ENCODE measurements at places on chromosomes 7 and 10.

GRCh38 chr7:14233076-14233867, 243.8 kb upstream of the ETV1 start:
- DNase-seq, result peak; percentile 42

GRCh38 chr7:117082647-117083046, 129.3 kb downstream of the ST7 start:
- no peak for DNase-seq

DNA sequence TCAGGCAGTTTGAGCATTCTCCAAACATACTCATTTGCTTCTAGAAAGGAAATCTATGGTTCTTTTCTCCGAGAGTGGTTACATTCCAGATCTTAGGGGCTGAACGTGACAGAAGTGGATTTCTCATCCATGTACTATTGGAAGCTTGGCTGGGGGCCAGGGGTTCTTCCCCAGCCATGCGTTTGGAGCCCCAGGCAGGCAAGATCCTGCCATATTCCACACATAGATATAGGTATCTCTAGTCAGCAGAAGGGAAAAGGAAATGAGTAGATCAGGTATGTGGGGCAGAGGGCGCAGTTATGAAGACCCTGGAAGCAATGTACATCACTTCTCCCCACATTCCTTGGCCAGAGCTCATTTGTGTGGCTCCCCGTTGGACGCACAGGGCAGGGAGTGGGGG, 299.8 kb downstream of the CCDC3 start:
- DNase-seq, result peak; percentile 77

DNA sequence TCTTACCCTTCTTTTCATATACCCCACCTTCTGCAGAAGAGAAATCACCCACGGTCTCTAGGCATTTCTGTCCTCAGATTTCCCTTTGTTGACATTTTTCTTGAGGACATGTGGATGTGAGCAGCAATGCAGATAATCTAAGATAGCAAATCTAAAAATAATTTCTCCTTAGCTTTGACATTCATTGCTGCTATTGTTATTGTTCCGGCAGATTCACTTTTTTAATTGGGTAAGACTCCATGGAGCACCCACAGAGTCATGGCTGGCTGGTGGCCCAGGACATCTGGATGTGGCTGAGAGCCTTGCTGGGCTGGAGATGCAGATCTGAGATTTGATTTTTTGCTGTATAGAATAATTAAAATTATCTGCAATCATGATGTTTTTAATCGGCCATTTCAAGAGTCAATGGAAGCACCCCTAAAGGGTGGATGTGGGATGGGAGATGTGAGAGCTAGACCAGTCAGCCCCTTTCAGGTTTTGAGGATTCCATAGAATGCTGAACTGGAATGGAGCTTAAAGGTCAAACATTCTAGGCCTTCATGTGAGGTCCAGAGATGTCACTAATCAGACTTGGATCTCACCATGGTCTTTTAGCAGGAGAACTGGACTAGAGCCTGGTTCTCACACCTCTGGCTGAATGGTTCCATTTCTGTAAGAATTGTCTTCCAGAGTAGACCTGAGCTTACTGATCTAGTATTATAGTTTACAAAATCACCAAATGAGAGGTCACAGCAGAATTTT, 37.5 kb downstream of the TAS2R41 start:
- DNase-seq, result no peak

- DNase-seq, result no peak
These were observed 570.3 kb downstream of the DNAJB6 start for GRCh38 chr7:157907091-157907490.

- DNase-seq, result no peak
These were observed 3.3 kb downstream of the CYP2E1 start for GRCh38 chr10:133530506-133530905.

Data from fibroblast of skin of right quadriceps (primary cell).